Effector CD8-positive, alpha-beta T cell (primary cell): ENCODE measurements at places on chromosomes 4 and X.

DNA sequence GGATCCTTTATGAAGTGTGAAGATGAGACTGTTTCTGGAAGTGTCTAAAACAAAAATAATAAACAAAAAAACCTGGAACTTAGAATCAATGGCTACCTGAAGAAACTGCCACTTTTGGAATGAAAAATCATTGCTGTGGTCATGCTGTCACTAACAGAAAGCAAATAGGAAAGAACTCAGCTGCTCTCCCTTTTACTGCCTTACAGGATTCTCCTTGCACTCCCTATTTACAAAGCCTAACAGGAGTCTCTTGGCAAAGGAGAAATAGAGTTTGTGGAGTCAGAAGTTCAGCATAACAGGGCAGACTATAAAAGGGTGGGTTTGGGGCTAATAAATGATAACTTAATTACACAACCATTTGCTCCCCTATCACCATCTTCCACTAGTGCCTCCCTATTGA lies 19.0 kb upstream of the GK2 start:
- no peak for DNase-seq

GRCh38 chrX:101655534-101655933 lies 4.1 kb downstream of the ARMCX2 start:
- DNase-seq, result no peak

GRCh38 chr4:165725352-165725751 lies 147.7 kb upstream of the TLL1 start:
- no peak for DNase-seq

DNA sequence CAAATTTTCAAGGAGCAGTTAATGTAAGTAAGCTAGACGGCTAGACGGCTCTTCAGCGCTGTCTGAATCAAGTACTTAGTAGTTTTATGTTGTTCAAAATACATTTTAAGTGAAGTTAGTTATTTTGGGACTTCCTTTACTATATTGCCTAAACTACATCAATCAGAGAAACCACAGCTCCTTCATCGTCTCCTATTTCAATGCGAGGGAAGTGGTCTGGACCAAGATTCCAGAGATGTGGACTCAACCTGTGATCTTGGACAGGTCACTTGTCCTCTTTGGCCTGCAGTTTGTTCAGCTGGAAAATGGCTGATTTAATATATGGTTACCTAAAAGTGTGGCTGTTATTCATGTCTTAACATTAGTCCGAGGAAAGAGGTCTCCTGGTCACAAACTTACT lies 10.6 kb downstream of the ING2 start:
- DNase-seq, result no peak

- DNase-seq, result no peak
These were observed 76.5 kb downstream of the STIM2 start for GRCh38 chr4:26937139-26937538.

DNA sequence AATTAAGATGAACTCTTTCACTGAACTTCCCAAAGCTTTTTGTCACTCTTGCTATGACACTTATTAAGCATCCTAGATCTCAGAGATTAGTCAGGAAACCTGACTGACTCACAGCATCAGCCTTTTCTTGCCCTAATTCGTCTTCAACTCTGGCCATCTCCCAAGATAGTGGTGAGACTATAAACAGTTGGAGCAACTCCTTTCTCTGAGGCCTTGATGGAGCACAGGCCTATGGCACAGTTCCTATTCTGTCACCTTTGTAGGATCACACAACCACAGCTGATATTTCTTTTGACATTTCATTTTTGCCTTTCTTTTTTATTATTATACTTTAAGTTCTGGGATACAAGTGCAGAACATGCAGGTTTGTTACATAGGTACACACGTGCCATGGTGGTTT lies 217.6 kb downstream of the PRR32 start:
- DNase-seq, result no peak

GRCh38 chr4:5552451-5552850 lies 155.9 kb downstream of the EVC2 start:
- no peak for DNase-seq

GRCh38 chr4:101259876-101260275 lies 87.5 kb downstream of the PPP3CA start:
- no peak for DNase-seq

GRCh38 chr4:21757248-21757647 lies 191.3 kb downstream of the KCNIP4 start:
- DNase-seq, result no peak

DNA sequence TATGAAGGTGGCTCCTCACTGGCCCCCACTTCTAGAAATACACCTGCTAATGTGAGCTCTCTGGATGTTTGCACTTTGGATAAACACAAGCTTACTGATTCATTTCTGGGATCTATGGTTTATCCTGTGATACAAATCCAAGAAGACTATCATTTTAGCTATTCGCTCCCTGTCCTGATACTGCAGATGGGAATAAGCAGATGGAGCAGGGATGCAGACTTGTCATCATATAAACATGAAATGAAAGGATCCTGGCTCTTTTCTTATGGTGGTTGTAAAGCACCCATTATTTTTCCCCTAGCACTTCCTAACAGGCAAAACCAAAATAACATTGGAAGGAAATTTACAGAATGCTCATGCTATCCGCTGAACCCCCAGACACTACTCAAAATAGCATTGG lies 162.9 kb upstream of the NOCT start:
- DNase-seq, result no peak

- no peak for DNase-seq
These were observed 54.6 kb upstream of the LHFPL1 start for GRCh38 chrX:112734290-112734689.

DNA sequence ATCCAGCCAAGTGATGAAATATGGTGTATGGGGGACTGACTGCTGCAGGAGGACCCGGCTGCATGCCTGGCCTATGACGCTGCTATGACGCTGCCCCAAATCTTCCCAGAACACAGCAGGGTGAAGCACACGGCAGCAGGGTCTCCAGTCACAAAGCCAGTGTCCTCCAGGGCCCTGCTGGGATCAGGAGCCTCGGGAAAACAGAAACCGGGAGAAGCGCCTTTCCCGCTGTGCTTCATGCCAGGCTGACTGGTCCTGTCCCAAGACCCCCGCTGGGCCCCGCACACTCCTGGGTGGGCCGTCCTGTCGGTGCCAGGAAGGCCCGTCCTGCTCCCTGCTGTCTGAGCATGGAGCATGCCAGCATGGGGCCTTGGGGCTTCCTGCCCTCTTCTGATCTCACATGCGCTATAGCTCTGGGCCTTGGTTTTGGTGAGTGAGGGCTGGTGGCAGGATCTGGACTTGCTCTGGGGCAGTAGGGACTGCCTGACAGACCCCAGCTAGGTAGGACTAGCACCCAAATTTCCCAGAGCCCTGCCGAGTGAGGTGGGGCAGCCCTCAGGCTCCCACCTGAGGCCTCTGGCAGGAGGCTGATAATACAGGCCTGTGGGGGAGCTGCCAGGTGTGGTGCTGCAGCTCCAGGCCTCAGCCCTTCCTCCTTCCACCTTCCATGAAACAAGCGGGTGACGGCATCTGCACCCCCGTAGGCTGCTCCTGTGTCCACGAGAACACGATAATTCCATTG lies 64.0 kb downstream of the ACOX3 start:
- no peak for DNase-seq

GRCh38 chrX:96824166-96824565 lies 59.5 kb upstream of the RPA4 start:
- no peak for DNase-seq

DNA sequence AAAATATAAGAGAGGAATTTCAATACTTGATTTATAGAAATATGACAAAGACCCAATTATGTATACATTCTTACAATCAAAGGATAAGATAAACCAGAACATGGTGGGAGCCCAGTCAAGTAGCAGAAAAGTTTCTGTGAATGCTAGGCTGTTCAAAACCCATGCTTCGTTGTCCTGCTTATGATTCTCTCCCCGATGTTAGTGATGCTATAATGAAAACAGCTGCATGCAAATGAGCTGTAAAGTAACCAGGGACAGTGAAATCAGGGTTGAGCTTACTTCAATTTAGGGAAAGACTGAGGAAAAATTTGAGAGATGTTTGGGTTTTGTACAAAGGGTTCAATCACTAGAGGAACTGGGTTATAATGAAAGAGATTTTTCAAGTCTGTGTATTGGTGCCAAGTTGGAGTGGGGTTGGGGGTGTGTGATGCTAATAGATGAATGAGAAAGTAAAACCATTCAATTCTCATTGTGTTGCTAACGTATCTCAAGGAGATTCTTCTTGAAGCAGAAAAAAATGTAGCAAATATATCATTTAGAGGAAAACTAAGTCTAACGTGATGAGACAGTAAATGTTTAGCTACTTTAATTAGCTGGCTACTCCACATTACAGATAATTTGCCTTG lies 59.3 kb upstream of the PPP1R2C start:
- DNase-seq, result no peak

- peak; percentile 40 for DNase-seq
These were observed 578 bp downstream of the CHIC2 start for GRCh38 chr4:54063737-54064316.

DNA sequence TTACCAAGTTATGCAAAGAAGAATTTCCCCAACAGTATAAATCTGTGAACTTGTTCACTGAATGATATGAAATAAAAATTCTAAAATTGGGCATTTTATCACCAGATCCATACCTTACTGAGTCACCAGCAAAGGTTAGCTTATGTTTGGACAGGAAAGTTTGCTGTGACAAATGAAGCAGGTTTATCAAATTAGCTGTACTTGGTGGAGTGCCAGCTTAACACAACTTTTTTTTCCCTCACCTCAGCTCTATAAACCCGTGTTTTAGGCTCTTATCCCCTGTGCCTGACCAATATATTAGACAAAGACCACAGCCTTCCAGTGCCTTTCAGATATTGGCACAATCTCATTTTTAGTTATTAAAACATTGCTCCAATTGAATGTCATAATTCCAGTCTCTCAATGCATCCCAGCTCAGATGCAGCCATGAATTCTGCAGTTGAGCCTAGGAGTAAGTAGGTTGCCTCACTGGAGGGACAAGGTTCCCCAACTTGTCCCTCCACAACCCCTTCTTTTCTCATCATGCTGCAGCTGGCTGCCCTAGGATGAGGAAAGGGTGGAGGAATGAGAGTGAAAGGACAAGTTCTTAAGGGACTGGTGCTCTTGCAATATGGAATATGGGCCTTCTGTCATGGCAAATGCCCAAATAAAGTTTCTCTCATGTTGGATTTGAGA lies 27.0 kb upstream of the PDGFC start:
- no peak for DNase-seq

DNA sequence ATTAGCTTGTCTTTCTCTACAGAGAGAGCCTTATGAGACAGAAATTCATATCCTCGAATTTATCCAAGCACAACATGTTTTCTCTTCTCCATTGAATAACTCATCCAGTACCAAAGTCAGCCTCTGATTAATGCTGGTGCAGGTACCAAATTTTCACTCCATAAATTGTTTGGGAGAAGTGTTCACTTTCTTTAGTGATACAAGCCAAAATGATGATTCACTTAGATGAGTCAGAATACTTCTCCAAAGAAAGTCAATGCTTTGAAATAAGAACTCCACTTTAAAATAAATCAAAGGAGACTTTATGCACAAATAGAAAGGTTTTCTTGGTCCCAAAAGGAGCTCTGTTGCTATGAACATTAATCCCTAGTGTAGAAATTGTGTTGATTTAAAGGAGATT lies 60.2 kb downstream of the MAOB start:
- no peak for DNase-seq

DNA sequence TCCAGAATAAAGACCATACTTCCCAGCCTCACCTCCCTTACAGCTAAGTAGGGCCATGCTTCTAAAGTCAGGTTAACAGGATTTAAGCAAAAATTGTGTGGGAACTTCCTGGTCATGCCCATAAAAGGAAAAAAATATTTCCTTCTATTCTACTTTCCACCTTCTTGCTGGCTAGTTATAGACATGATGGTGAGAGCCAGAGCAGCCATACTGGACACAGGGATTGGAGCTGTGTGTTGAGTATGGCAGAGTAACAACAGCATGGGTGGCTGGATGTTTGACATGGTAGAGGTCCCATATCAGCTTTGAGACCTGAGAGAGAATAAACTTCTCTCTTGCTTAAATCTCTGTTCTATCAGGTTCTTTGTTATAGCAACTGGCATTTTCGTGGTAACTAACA lies 15.1 kb upstream of the CBR4 start:
- no peak for DNase-seq

DNA sequence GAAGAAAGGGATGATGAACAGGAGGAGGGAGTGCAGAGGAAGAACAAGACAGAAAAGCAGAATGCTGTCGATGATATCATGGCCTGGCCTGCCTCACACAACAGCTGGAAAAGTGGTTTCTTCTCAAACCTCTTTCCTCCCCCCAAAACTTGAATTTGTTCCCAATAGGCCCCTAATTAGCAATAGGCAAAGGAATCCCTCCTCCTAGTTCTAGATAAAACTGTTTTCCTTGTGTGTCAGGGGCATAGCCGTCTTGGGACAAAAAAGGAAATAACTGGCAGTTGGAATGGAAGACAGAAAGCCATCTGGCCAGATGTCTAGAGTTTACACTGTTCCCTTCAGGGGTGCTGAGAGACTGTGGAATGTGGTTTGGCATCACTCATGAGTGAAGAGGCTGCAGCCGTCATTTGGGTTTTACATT lies 177.8 kb upstream of the C1QTNF7 start:
- no peak for DNase-seq

DNA sequence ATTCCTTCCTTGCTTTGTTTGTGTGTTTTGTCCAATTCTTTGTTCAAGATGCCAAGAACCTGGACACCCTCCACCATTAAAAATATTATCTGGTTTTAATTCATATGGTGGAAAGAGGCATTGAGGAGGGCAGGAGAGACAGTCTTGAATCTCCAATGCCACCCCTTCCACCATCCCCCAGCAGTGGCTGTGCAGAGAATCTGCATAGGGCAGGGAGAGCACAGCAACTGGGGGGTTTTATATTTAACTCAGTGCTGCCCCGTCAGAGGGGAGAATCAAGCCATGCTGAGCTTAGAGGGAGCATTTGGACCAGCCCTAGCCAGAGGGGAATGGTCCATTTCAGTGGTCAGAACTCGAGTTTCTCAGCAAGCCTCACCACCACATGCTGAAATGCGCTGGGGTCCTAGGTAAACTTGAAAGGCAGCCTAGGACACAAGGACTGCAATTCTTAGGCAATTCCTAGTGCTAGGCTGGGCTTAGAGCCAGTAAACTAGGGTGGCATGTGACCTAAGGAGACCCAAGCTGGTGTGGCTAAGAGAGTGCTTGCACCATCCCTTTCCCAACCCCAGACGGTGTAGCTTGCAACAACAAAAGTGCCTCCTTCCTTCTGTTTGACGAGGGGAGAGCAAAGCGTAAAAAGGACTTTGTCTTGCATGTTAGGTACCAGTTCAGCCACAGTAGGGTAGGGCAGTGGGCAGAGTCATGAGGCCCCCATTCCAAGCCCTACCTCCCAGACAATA lies 34.2 kb downstream of the CCDC158 start:
- no peak for DNase-seq
